ENCODE measurements at places on chromosomes 16 and 17. TPM values are rescaled to one million over a fixed set of nuclear protein-coding genes. Genes with fewer than 3 reads are reported as not detected.

The NDEL1 gene
- total RNA-seq = 26.2 TPM

The AXIN2 gene
- 5.4 TPM for total RNA-seq

The GRAP gene
- total RNA-seq = 0.33 TPM

The MYOCD gene
- 0.52 TPM for total RNA-seq

The KRT20 gene
- not detected for total RNA-seq

The MT1H gene
- 8.8 TPM for total RNA-seq

The NPW gene
- not detected for total RNA-seq

The CTRL gene
- total RNA-seq = 286 TPM

GRCh38 chr16:30358990-30359870, 4.1 kb upstream of the CD2BP2 start:
- DNase-seq = no peak

DNA sequence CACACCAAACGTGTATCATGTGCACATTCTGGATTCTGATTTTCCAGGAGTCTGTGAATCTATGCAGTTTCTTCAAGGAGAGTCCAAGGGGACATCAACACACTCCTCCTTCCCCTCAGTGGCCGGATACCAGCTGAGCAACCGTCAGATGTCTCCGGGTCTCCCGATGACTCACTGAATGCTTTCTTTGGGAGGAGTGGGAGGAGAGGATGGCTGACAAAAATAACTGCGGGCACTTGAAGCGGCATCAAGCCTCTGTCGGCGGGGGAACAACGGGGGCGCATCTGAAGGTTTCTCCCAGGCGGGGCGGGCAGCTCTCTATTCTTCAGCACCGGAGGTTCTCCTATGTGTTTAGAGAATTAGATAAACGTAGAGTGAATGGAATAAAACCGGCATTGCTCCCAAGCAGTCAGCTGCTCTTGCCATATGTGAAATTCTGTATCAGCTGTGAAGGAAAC, 24.6 kb upstream of the LRRC75A start:
- no peak for DNase-seq

DNA sequence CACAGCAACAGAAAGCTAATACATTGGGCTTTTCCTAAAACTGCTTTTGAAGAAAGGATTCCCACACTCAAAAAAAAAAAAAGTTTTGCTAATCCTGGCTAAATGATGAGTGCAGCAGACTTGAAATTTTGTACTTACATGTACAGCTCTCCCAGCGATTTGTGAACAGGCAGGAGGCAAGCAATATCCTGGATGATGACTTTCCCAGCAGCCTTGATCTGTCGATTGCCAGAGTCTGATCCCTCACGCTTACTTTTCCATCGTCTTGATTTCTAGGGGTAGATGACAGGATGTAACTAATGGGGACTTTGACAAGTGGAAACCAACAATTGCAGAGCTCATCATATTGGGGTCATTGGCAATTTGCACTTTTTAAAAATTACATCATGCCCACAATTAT, 91.4 kb downstream of the WDR59 start:
- DNase-seq = no peak

GRCh38 chr17:42518755-42519545, 17.1 kb upstream of the NAGLU start:
- DNase-seq = peak; percentile 22

- peak; percentile 64 for DNase-seq
These were observed 8.2 kb upstream of the CIITA start for GRCh38 chr16:10868596-10869469.

DNA sequence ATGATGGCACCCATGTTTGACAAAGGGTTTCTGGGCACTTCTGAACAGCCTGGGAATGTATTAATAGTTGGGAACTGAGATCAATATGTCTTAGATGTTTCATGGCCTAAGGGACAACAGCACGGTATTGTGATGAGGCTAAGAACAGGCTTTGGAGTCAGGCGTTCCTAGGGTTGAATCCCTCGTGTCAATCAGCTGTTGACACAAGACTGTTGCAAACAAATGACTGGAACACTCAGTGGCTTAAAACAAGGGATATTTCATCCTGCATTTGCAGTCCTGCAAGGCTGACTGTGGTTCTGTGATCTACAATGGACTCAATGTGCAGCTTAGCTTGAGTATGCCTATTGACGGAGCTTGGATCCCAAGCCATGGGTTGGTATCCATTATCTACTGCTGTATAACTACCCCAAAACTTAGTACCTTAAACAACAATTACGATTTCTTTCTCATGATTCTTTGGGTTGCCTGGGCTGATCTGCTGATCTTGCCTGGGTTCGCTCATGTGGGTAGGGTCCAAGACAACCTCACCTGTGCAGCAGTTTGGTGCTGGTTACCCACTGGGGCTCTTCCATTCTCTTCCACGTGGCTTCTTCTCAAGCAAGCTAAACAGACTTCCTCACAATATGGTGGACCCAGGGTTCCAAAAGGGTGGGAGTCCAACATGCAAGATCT, 472.4 kb downstream of the SLC39A11 start:
- DNase-seq = no peak

DNA sequence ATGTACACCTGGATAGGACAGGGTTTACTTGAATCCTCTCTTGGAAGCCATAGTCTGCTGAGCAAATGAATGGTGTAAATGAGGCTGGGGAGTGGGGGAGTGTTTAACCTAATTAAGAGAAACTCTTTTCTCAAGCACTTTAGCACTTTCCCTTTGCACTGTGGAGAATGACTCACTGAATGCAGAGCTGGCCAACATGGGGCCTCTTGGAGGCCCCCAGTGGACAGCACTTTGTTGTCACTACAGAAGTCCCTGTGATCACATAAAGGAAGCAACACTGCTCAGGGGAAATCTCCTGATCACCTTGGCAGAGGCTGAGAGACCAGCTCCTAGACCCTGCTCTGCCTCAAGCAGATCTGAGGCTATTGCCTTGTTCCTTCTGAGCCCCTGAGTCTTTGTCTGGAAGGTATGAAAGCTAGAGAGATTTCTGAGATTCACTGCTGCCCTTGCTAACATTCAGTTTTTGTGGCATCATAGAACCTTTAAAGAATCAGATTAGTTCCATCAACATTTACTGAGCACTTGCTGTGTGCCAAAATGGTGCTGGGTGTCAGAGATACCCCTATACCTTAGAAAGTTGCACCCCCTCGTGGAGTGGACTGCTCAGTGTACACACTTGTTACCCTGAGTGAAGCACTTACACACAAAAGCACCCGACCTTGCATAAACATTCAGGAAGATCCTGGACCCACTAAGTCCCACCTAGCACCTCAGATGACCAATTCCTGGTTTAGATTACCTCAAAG, 230.1 kb upstream of the CCL2 start:
- no peak for DNase-seq

DNA sequence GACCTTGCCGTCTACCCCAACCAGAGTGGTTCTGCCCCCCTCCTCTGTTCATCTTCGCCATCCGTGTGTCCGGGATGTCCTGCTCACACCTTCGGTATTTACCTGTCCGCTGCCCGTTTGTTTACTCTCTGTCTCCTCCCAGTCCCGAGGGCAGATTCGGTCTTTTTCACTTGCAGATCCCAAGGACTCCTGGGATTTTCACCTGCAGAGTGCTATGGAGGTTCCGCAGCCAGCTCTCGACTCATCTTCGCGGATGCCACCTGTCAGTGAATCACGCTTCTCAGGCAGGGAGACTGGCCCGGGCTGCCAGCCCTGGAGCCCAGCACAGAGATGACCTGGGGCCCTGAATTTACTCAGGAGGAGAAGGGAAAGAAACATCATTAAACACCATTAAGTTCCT, 8.1 kb downstream of the CRISPLD2 start:
- no peak for DNase-seq

DNA sequence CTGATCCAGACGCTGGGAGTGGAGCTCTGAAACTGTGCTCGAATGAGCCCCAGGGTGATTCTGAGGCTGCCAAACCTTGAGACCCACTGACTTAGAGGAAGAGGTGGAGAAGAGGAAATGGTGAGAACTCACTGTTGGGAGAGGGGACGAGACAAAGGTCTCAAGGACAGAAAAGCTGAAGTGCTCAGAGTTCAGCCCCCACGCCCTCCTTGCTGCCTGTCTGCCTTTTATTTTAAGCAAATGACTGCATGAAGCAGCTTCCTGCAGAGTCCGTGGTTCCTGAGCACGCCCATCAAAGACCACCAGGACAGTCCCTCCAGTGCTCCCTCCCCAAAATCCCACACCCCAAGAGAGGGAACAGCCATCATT, 20.4 kb downstream of the COTL1 start:
- DNase-seq = peak; percentile 52

DNA sequence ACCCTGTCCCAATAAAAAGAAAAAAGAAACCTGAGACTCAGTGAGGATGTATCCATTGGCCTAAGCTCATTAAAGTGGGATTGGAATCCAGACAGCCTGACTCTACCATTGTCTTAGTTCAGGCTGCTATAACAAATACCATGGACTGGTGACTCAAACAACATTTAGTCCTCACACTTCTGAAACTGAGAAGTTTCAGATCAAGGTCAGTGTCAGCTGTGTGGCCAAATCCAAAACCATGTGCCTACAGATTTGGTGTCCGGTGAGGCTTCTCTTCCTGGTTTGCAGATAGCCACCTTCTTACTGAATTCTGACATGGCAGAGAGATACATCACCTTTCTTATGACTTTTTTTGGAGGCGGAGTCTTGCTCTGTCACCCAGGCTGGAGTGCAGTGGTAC, 53.3 kb upstream of the KDM8 start:
- DNase-seq = no peak

DNA sequence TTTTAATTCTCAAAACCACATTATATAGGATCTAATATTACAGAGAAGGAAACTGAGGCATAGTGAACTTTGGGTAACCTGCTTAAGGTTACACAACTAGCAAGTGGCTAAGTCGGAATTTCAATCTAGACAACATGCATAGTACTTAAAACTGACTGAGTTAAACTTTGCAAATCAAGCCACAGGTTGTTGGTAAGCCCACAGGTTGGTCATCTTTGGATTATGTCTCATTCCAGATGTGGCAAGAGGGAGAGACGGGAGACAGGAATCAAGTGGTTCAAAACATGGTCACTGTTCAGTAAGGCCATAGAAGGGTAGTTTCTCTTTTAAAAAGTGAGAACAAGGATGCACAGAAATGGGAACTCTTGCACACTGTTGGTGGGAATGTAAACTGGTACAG, 57.1 kb downstream of the MYO1D start:
- no peak for DNase-seq

DNA sequence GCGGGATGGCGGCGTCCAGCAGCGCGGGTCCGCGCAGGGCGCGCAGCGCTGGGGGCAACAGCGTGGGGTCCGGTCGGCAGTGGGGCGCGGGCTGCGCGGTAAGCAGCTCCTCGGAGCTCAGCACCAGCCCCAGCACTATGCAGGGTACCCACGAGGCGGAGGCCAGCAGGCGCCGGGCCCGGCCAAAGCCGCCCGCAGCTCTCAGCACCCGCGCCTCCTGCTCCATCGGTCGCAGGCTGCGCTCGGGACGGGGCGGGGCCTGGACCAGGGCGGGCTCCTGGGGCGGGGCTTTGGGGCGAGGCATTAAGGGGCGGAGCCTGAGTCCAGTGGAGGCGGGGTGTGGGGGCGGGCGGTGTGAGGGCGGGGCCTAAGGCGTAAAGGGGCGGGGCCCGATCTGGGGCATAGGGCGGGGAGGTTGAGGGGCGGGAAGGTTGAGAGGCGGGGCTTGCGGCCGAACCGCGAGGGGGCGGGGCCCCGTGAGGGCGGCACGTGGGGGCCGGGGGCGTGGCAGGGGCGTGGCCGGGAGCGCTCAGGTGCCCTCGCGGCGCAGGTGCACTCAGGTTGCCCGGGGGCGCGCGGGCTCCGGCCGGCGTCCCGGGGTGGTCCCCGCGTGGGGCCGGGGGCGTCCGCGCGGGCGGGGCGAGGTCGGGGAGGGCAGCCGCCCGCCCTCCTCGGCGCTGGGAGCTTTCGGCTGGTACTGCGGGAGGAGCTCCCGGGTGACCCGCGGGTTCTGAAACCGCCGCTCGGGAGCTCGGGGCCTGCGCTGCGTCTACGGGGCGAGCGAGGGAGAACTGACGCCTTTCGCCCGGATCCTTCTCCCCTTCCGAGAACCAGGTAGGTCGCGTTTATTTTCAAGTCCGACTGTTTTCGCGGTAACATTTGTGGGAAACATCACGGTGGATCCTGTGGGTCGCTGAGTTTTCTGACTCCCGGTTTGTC, 1.4 kb upstream of the SLC22A31 start:
- peak; percentile 93 for DNase-seq

DNA sequence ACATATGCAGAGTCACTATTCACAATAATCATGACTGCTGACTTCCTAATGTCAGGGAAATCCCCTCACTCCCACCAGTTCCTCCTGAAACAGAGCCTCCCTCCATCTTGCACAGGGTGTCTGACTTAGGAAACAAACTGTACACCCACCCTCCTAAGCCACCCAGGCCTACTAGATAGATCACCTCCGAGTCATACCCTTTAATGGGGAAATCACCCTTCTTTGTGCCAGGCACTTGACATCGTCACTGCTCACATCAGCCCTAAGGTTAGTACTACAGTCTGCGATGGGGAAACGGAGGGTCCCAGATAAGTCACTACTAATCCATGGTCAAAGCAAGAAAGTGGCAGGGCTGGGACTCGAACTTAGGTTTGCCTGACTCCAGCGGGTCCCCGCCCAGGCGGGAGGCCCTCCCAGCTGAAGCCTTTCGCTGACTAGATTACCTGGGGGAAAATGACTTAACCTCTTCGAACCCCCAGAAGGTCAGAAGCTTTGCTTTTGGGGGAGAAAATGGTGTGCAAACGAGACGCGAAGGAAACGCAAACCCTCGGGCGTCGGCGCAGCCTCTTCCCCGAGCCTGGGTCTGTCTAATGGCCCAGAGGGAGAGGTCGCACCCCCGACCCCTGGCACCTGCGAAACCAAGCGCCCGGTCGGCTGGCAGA, 3.4 kb upstream of the MLLT6 start:
- DNase-seq = peak; percentile 50

GRCh38 chr16:12057266-12057665, 80.7 kb downstream of the SNX29 start:
- DNase-seq = no peak

DNA sequence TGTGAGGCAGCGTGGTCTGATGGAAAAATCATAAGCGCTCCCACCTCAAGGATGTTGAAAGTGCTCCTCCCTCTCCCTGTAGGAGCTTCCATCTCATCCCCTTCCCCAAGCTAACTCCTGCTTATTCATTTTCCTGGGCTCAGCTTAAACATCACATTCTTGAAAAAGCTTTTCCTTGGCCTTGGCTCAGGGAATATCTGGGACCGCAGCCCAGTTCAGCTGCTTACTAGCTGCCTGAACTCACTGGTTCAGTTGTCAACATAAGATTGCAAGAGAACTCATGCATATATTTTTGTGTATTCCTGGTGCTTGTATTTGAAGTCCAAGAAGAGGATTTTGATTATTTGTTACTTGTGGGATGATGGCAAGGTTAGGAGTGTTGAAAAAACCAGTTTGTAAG, 91.5 kb downstream of the UTP18 start:
- DNase-seq = no peak

GRCh38 chr17:67718325-67718941, 697 bp downstream of the NOL11 start:
- DNase-seq = no peak

- DNase-seq = no peak
These were observed 12.6 kb upstream of the SRRM2 start for GRCh38 chr16:2739625-2740430.

- DNase-seq = peak; percentile 89
These were observed 16.5 kb upstream of the ARHGAP17 start for GRCh38 chr16:25031441-25032307.

GRCh38 chr17:2034806-2035540, 5.0 kb downstream of the DPH1 start:
- no peak for DNase-seq
